ENCODE measurements at places on chromosomes 16 and 17. TPM values are rescaled to one million over a fixed set of nuclear protein-coding genes. Genes with fewer than 3 reads are reported as not detected.
A peak's percentile ranks its signal among the peaks of the same experiment; 100 is the strongest.

DNA sequence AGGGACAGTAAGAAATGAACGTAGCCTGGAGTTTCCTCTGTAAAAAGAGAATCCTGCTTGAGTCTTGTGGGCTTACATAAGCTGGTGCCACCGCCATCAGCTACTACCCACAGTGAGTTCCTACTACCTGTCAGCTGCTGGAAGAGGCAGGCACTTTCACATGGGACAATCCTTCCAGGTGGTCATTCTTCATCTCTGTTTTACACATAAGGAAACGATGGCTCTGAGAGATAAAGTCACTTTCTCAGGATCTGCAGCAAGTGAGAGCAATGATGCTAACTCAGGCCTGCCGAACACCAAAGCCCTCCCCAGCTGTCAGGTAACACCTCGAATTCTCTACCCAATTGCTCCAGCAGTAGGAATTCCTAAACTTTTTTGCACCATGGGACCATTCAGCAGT, 26.6 kb downstream of the PIK3R5 start:
- no peak overlapping the region for H3K27ac ChIP-seq
- H3K4me1 ChIP-seq: no peaks in the 10 kb centered on the region
- no peak overlapping the region for H3K4me3 ChIP-seq
- H3K27me3 ChIP-seq: no peaks in the 10 kb centered on the region
- DNase-seq: no peak
- no peaks in the 10 kb centered on the region for H3K36me3 ChIP-seq

- no peaks in the 10 kb centered on the region for H3K27me3 ChIP-seq
- no peak for DNase-seq
- no peaks in the 10 kb centered on the region for H3K36me3 ChIP-seq
- no peak overlapping the region for H3K4me3 ChIP-seq
- no peak overlapping the region for H3K27ac ChIP-seq
These were observed 8.0 kb downstream of the SECTM1 start for GRCh38 chr17:82325286-82326180.

DNA sequence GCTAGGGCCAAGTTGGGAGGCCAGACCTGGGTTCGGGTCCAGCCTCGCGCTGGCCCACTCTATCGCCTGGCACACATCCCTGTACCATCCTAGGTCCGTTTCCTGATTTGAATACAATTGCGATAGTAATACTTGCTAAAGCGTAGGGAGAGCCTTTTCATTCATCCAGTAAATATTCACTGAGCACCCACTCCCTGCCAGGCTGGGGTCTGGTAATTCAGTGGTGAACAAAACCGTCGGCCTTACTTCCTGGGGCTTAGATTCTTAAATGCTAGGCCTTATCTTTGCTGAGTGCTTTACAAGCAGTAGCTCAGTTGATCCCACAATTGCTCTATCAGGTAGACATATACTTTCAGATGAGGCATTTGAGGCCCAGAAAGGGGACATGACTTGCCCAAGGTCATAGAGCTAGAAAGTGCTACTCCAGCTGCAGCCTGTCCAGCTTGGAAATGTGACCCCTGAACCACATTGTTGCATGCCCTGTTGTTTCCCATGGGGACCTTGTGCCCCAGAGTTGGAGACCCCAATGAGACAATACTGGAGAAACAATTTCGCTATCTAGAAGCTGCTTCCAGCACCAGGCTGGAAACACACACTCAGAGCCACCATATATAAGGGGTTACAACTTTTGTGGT, 691 bp downstream of the USB1 start:
- no peaks in the 10 kb centered on the region for H3K36me3 ChIP-seq
- peak overlapping the region; percentile 73 for H3K4me3 ChIP-seq
- peaks cover 18% of the 10 kb centered on the region for H3K4me1 ChIP-seq
- H3K27me3 ChIP-seq: no peaks in the 10 kb centered on the region
- no peak for DNase-seq

- no peak overlapping the region for H3K27ac ChIP-seq
- H3K4me1 ChIP-seq: no peaks in the 10 kb centered on the region
- H3K36me3 ChIP-seq: no peaks in the 10 kb centered on the region
- H3K27me3 ChIP-seq: no peaks in the 10 kb centered on the region
- no peak overlapping the region for H3K4me3 ChIP-seq
These were observed 15.0 kb upstream of the ADORA2B start for GRCh38 chr17:15929941-15930340.

DNA sequence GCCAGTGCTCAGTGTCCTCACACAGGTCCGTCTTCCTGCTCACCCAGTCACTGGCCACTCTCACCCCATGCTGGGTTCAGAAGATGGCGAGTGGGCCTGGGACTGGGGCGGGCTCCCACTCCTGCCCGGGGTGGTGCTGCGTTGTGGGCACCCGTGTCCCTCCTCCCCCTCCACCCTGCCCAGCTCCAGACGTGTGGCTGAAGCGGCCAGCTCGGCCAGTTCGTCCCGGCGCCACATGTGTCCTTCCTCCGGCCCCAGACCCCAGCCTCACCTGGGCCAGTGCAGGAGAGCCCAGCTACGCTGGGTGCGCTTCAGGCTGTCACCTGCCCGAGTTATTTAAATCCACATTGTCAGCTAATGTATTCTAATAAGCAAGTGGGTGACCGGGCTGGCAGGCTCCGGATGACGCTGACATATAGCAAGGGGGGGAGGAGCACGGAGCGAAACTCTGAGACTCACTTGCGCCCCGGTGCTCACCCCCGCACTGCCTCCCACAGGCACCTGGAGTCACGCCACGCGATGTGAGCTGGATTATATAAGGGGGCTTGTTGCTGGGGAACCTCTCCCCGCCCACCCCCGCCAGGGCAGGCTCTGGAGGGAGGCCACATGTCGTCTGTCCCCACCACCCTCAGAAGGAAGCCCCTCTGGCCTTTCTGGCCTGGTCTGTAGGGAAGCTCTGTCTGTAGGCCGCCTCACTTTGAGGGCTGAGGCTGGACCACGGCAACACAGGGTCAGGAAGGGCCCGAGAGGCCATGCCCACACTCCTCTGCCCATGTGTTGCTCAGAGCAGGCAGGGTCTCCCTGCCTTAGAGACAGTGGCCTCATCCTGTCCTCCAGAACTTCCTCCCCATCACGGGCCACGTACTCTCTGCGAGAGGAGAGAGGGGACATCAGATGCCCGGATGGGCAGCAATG, 7.1 kb upstream of the BAIAP2 start:
- H3K4me3 ChIP-seq: no peak overlapping the region
- H3K36me3 ChIP-seq: no peaks in the 10 kb centered on the region
- H3K27ac ChIP-seq: no peak overlapping the region
- DNase-seq: no peak
- H3K27me3 ChIP-seq: no peaks in the 10 kb centered on the region

DNA sequence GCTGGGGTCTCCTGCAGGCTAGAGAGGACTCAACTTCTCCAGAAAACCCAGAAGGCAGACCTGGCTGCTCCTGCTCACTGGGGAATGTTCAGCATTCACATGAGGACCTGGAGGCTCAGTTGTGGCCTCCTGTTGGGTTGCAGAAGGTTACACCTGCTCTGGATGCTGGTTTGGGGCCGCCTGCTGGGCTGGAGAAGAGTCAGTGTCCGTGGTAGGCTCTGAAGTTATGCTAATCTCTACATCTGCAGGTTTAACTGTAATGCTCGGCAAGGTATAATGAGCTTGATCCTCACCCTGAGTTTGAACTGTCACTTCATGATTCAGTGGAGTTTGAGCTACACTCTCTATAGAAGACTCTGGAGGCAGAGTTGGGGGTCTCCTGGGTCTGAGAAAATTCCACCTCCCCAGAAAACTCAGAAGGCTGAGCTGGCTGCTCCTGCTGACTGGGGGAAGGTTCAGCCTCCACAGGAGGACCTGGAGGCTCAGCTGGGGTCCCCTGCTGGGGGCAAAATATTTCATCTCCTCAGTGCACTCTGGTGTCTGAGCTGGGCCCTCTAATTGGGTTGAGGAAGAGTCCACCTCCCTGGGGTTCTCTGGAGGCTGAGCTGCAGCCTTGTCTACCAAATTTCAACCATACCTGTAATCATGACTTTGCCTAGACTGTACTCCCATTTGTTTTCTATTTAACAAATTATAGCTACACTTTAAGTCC, 23.5 kb downstream of the RDM1 start:
- H3K27me3 ChIP-seq: no peaks in the 10 kb centered on the region
- no peak for DNase-seq

- H3K4me1 ChIP-seq: no peaks in the 10 kb centered on the region
- no peak for DNase-seq
- H3K36me3 ChIP-seq: no peaks in the 10 kb centered on the region
- H3K4me3 ChIP-seq: no peak overlapping the region
These were observed 57.2 kb downstream of the SOCS1 start for GRCh38 chr16:11198828-11199227.

GRCh38 chr16:10870808-10871156, 6.2 kb upstream of the CIITA start:
- H3K27me3 ChIP-seq: no peaks in the 10 kb centered on the region
- H3K4me3 ChIP-seq: no peak overlapping the region

DNA sequence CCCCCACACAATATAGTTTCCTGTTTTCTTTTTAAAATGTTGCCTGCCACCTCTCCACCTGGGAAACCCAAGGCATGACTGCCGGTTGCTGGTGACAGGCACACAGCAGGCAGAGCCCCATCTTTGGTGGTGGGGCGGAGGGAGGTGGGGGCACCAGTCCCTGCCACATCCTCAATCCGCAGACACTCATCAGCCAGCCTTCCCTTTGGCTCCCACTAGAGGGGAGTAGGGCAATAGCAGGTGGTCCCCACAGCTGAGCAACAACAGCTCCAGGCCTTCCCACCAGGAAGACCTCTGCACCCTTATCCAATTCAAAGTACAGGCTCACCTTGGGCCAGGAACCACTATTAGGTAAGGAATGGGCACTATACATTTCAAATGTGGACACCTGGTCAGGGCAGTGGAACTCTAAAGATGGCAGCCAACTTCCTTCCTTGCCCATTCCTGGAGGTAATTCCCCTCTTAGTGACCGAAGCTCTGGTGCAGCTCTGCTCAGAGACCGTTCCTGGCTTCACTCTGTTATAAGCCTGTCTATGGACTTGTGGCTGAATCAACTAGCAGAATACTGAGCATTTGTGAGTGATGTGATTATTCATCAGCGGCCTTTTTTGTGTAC, 13.9 kb downstream of the RECQL5 start:
- no peaks in the 10 kb centered on the region for H3K27me3 ChIP-seq
- H3K27ac ChIP-seq: no peak overlapping the region
- no peak overlapping the region for H3K4me3 ChIP-seq
- DNase-seq: peak; percentile 45

- no peaks in the 10 kb centered on the region for H3K36me3 ChIP-seq
- H3K4me3 ChIP-seq: peak overlapping the region; percentile 71
These were observed 630 bp downstream of the GRB2 start for GRCh38 chr17:75404731-75405364.

DNA sequence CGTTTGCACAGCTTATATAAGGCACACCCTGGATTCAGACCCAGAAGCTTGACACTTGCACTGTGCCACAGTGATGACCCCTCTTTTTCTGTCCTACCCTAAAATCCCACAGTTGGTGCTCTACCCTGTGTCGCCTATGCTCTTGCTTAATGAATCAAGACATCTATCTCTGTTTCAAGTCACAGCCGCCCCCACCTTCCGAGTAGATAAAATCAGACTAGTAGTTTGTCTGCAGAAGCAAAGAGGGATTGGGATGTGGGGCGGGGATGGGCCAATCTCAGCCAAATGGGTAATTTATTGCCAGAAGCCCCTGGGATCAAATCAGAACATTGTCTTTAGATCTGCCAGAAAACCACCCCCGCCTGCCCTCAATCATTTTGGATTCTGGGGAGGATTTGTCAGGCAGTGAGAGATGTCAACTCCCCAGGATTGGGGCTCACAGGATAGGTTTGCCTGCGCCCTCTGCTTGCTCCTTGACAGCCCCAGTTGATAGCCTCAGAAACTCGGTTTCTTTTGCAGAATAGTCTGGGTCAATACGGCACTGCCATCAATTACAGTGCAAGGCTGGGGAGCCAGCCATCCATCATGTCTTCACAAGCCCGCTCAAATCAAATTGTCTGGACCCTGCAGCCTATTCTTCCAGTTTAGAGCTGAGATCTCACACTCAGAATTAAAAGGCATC, 520.8 kb downstream of the GRIN2A start:
- DNase-seq: no peak
- H3K36me3 ChIP-seq: no peaks in the 10 kb centered on the region
- H3K27me3 ChIP-seq: no peaks in the 10 kb centered on the region
- no peak overlapping the region for H3K4me3 ChIP-seq
- H3K27ac ChIP-seq: no peak overlapping the region

GRCh38 chr17:47864791-47865216, 13.8 kb upstream of the SP6 start:
- H3K27ac ChIP-seq: no peak overlapping the region
- no peak for DNase-seq
- no peaks in the 10 kb centered on the region for H3K36me3 ChIP-seq
- H3K27me3 ChIP-seq: no peaks in the 10 kb centered on the region
- no peak overlapping the region for H3K4me3 ChIP-seq

CES5A gene
- 0.83 TPM for polyA plus RNA-seq

CSHL1 gene
- not detected for polyA plus RNA-seq

GP1BA gene
- polyA plus RNA-seq: 0.88 TPM

TVP23B gene
- polyA plus RNA-seq: 54.3 TPM

PNMT gene
- 2.9 TPM for polyA plus RNA-seq

ALOX12B gene
- polyA plus RNA-seq: 1.1 TPM

CDH13 gene
- 11.1 TPM for polyA plus RNA-seq

TEKT5 gene
- polyA plus RNA-seq: 69.1 TPM

B9D1 gene
- polyA plus RNA-seq: 132 TPM
